Muscle of leg (tissue), 16 donors: ENCODE measurements at places on chromosomes 2 and 18. TPM values are rescaled to one million over a fixed set of nuclear protein-coding genes. Genes with fewer than 3 reads are reported as not detected.

DNA sequence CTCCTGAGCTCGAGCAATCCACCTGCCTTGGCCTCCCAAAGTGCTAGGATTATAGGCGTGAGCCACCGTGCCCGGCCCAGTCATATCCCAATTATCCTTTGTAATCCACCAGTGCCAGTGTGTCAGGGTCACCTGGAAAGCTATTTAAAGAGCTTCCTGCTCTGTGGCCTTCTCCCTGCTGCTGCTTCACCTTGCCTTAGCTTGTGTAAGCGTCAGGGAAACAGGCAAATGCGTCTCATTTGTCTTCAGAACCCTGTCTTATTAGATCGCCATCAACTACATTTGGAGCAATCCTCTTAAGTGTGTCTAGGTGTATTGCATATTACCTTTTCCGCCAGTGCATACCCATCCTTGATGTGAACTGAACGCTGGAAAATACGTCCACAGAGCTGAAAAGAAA is 10.2 kb downstream of the KIF5C start:
- peaks cover 30% of the 10 kb centered on the region for H3K27me3 ChIP-seq
- no peak overlapping the region for H3K27ac ChIP-seq
- DNase-seq: no peak
- H3K4me1 ChIP-seq: peaks cover 5% of the 10 kb centered on the region
- H3K36me3 ChIP-seq: no peaks in the 10 kb centered on the region

GRCh38 chr2:105581555-105581944 is 163.2 kb upstream of the NCK2 start:
- H3K4me1 ChIP-seq: peaks cover 4% of the 10 kb centered on the region
- H3K36me3 ChIP-seq: no peaks in the 10 kb centered on the region
- H3K27me3 ChIP-seq: no peaks in the 10 kb centered on the region

DNA sequence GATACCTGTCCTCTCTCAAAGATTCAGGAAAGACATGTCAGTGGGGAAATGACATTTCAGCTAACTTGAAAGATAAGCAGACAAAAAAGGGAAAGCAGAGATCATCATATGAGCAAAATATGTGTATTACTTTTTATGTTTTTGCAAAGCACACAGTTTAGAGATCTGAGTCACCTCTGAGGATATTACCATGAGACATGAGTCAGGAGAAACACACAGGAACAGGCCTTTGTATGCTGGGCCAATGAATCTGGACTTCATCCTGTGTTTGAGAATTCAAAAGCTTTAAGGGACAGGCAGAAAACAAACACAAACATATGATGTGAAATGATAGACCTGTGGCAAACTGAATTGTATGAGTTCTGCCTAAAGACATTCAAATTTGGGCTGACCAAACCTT is 306.0 kb upstream of the EPC2 start:
- no peaks in the 10 kb centered on the region for H3K27me3 ChIP-seq
- peaks cover 10% of the 10 kb centered on the region for H3K36me3 ChIP-seq
- H3K4me1 ChIP-seq: no peaks in the 10 kb centered on the region
- DNase-seq: no peak
- H3K27ac ChIP-seq: no peak overlapping the region

- peak overlapping the region; percentile 95 for H3K27ac ChIP-seq
- no peak for DNase-seq
- H3K36me3 ChIP-seq: peaks cover 14% of the 10 kb centered on the region
- H3K4me1 ChIP-seq: peaks cover 14% of the 10 kb centered on the region
Measured at GRCh38 chr18:9135081-9135911, 1.3 kb upstream of the ANKRD12 start.

DNA sequence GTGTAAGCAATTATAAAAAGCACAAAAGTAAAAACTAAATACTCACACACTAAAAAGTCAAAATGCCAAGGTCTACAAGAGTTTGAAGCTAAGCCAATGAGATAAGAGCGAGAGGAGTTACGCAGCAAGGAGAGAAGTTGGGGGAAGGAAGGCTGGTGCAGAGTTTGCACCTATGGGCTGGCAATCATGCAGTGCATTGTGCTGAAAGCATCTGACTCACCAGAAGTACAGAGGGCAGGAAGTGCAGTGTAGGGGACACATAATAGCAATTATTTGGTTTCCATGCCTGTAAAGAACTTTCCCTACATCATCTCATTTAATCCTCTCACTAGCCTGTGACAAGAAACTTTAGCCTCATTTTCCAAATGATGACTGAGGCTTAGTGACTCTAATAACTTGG is 142.7 kb upstream of the KYNU start:
- no peak for DNase-seq
- H3K36me3 ChIP-seq: no peaks in the 10 kb centered on the region
- no peak overlapping the region for H3K4me3 ChIP-seq
- no peak overlapping the region for H3K27ac ChIP-seq

DNA sequence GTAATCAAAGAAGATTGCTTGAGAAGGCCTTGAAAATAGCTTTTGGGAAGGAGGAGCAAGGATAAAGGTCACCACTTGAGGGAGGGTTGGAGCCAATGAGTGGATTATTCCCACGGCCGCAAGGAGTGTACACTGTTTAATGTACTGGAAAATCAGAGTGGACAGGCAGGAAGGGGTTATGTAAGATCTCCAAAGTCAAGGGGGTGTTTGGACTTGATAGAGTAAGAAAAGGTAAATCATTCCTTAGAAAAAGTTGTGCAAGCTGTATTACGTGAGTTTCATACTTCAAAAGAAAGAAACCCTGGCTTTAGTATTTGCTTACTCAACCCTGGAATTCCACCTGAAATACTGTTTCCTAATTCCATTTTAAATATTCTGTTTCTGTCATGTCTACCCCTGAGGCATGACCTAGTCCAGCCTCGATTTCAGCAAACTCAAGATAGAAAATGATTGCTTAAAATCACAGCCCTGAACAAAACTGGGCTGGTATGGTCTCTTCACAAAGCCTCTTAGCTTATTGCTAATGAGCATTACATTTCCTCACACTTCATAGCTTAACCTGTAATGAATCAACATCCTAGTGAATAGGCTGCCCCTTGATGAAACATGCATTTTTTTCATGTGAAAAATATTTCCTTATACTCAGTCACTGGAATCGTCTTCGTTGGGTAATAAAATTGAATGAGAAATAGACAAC is 1.1 kb downstream of the MREG start:
- H3K36me3 ChIP-seq: no peaks in the 10 kb centered on the region
- H3K27me3 ChIP-seq: peaks cover 3% of the 10 kb centered on the region
- peaks cover 12% of the 10 kb centered on the region for H3K4me1 ChIP-seq
- H3K27ac ChIP-seq: no peak overlapping the region
- no peak for DNase-seq

DNA sequence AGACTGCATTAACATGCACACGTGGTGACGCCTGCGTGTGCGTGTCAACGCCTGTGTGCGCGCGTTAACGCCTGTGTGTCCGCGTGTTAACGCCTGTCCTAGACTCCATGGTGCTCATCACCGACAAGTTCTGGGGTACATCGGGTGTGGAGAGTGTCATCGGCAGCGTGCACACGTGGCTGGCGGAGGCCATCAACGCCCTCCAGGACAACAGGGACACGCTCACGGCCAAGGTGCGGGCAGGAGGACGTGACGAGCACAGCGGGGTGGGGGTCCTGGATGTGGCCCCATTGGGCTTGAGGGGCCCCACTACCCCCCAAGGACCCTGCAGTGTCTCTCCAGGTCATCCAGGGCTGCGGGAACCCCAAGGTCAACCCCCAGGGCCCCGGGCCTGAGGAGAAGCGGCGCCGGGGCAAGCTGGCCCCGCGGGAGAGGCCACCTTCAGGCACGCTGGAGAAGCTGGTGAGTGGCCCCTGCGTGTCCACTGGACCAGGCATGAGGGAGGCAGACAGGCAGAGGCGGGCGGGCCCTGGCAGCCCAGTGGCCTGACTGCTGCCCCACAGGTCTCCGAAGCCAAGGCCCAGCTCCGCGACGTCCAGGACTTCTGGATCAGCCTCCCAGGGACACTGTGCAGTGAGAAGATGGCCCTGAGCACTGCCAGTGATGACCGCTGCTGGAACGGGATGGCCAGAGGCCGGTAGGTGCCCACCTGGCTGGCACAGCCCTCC is 29.2 kb downstream of the GPC1 start:
- H3K4me1 ChIP-seq: peaks cover 17% of the 10 kb centered on the region
- peaks cover 47% of the 10 kb centered on the region for H3K36me3 ChIP-seq
- no peak overlapping the region for H3K27ac ChIP-seq
- H3K27me3 ChIP-seq: no peaks in the 10 kb centered on the region
- DNase-seq: peak; percentile 0

DNA sequence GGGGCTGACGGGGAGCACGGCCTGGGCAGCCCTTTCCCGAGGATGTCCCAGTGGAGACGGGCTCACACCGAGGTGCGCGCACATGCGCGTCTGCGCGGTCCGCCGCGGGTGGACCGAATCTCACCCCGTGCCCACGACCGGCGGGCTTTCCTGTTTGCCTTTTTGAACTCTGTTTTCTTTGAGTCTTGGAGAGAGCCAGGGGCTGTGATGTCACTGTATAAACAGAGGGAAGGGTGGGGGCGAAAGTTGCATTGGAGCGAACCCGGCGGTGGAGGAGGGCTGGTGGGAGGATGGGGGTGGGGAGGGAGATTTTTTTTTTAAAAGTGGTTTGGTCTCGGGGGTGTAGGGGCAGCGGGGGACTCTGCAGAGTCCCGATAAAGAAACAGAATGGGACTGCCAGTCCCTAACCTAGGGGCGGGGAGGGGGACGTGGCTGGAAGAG is 141.2 kb upstream of the CTAGE1 start:
- no peaks in the 10 kb centered on the region for H3K36me3 ChIP-seq
- H3K4me1 ChIP-seq: peaks cover 9% of the 10 kb centered on the region
- peak overlapping the region; percentile 43 for H3K4me3 ChIP-seq

DNA sequence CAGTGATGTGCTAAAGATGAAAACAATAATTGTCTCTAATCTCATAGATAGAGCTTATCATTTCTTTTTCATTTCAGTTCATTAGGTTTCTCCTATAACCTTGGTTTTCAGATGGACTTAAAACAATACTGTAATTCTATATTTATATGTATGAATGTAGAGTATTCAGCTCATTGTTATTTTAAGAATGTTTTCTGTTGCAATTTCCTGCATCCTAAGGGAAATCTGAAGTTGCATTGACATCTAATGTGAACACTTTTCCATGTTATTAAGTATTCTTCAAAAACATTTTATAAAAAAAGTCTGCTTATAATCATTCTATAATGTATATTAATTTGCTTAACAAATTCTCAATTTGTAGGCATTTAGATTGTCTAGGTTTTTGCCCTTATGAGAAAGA is 288.9 kb downstream of the XIRP2 start:
- no peak overlapping the region for H3K27ac ChIP-seq
- H3K27me3 ChIP-seq: no peaks in the 10 kb centered on the region
- no peak for DNase-seq
- H3K4me3 ChIP-seq: no peak overlapping the region
- H3K36me3 ChIP-seq: no peaks in the 10 kb centered on the region

The SNRNP27 gene
- polyA plus RNA-seq: 72.7 TPM
